Esophagus squamous epithelium (tissue), 5 donors: ENCODE measurements at places on chromosomes 6 and 20.

DNA sequence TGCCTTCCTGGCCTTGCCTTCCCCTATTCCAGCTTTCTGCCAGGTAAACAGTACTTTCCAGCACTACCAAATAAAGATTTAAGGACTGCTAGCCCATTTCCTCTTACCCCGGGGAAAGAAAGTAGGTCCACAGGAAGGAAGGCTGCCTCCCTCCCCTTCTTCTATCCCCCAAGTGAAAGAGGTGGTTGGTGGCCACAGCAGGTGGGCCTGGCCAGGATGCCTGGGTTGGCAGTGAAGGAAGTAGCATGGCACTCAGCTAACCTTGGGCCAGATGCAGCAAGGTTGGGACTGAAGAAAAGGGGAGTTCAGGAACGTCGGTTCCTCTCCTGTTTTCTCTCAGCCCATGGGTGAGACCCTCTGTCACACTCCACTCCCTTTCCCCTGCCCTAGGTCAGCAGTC, 8.9 kb downstream of the NFKBIL1 start:
- no peak for DNase-seq

DNA sequence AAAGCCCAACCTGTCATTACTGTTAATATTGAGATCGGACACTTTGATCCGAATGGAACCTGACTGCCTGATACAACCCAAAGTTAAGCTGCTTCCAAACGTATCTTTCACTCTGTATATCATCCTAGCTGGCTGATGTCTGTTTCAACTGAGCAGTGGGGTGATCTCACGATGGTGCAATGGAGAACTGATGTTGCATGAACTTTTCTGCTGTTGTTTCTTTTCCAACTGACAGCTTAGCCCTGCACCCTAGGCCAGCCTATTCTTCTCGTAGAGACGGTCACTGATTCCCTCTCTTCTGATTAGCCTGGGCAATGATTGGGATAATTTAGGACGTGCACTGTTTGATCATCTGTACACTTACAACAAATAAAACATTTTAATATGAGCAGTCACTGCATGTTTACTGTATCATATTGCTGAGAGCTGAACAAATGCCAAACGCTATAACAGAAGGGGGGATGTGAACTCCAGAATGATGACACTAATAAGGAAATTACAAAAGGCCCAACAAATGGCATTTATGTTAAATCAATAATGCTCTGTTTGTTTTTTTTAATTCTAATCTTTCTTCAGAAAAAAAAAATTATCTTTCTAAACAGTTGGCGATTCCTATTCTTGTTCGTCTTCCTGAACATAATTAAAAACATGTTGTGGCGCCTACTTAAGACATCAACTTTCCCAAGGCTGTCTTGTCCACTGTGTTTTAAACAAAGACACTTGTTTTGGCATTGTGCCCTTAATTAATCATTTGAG, 184.8 kb downstream of the ZNF217 start:
- DNase-seq, result no peak

- DNase-seq, result no peak
These were observed 492.5 kb upstream of the FLRT3 start for GRCh38 chr20:14829906-14830305.

- DNase-seq, result no peak
These were observed 51.3 kb downstream of the PSMG4 start for GRCh38 chr6:3310051-3310448.

GRCh38 chr20:53027089-53027488, 54.9 kb downstream of the TSHZ2 start:
- DNase-seq, result no peak

DNA sequence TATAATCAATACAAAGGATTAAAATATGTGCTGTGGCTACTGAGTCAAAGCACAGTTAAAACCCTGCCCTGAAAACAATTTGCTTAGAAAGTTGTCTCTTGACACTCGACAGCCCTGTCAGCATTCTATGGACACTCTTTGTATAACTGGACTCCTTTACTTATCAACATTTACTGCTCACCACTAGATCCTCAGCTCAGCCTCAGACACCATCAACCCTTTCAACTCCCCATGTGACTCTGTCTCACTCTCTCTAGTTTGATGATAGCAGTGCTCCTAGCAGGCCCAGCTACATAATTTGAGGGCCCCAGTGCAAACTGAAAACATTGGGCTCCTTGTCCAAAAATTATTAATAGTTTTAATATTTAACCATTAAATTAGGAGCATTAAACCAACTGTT, 181.8 kb downstream of the TENT5A start:
- DNase-seq, result no peak

GRCh38 chr20:22757424-22758183, 173.2 kb upstream of the FOXA2 start:
- DNase-seq, result no peak

GRCh38 chr20:58647796-58648501, 3.1 kb upstream of the STX16 start:
- DNase-seq, result no peak

DNA sequence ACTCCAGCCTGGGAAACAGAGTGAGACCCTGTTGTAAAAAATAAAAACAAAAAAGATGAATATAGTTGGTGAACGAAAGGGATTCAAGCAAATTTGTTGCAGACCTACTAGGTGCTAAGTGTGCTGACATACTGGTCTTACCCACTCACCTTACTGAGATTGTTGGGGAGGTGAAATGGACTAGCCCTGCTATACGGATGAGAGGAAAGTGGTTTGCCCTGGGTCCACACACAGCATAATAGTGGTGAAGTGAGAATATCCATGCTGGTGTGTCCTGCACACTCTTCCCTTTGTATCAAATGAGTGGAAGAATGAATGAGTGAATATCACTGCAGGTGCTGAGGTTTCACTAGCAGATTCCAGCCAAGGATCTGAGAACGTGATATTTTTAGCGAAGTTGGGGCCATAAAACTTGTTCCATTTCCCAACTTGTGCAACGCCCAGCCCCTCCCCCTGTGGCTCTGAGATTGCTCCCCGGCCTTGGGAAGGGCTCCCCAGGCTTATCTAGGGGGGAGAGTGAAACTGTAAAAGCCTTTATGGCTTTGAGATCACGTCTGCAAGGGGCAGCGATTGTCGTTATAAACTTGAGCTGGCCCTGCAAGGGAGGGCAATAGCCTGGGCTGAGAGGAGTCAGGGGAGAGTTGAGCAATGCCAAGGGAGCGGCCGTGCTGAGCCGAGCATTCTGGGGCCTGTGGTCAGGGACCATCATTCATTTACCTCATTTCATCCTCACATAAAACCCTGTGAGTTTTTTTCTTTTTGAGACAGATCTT, 33.2 kb upstream of the TTPAL start:
- DNase-seq, result no peak

DNA sequence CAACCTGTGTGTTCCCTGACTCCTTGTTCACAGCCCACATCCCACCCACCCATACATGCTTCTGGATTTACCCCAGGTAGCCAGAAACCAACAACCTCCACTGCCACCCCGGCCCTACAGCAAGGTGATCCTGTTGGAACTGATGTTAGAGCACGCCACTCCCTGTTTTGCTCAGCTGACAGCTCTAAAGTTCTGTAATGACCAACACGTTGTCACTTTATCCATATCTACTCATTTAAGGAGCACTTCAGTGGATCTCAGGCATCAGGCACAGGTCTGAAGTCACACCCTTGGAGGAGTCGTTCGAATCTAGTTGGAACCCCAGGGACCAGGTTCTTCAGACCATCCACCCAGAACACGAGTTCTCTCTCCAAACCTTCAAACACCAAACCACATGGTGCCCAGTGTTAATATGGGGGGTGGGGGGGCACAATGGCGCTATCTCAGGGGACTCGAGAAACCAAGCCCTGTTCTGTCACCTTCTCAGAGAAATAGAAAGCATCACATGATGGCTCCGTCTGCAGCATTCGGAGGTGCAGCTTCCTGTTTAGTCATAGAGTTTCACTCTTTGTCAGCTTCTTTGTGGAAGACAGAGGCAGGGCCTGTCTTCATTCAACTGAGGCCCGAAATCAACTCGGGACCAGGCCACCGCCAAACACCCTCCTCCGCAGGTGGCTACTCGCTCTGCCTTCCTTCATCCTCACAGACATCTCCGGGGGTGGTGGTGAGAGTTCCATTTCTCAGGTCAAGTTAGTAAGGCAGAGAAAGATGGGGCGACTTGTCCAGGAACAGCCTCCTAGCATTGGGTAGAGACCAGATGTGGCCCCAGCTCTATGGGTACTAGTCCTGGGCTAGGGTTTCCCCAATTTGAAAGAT, 142.2 kb downstream of the NFATC2 start:
- peak; percentile 8 for DNase-seq
